ENCODE measurements at places on chromosomes 2 and 18.

DNA sequence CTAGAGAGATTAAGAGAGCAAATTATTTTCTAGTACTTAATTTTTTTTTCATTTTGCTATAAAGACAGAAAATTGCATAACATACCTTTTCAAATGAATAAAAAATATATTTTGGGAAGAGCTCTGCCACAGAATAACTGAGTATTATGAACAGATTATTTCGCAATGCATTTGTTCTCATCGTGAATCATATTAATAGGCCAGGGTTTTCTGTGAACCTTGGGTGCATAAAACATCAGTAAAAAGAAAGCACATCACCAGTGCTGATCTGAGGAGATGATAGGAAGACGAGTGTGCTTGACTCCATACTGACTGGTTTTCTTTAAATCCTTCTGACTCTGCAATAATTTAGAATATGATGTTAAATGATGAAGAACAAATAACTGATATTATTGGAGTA, 409.1 kb downstream of the CPS1 start:
- DNase-seq = no peak

GRCh38 chr2:101773137-101773536, 75.6 kb downstream of the MAP4K4 start:
- DNase-seq = no peak

DNA sequence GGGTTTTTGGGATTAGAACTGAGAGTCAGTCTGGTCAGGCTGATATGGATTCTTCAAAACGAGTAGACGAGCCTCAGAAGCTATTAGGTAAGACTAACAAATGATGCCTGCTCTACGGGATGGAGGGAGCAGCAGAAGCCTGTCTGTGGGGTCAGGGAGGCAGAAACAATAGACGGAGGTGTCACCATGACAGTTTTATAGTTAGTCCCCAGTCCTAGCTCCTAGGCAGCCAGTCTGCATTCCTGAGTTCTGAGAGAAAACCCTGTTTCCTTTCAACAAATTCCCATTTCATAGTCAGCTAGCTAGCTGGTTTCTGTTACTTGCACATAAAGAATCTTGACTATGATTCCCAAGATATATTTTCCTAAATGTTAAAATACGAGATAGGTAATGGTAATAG, 542.1 kb downstream of the PID1 start:
- DNase-seq = no peak

- no peak for DNase-seq
These were observed 241.9 kb downstream of the WDPCP start for GRCh38 chr2:63346411-63346810.

- DNase-seq = no peak
These were observed 104.3 kb upstream of the LINC00305 start for GRCh38 chr18:64253222-64253621.

GRCh38 chr18:63974991-63975390, 5.1 kb downstream of the SERPINB8 start:
- DNase-seq = no peak

Data from stimulated activated CD8-positive, alpha-beta memory T cell treated with anti-CD3 and anti-CD28 coated beads, Interleukin-12 subunit alpha, Interleukin-12 subunit beta, amount 100 ng/mL, for 1 hour (primary cell).